Cerebellar cortex (tissue), 1 donor: ENCODE measurements at places on chromosomes 12 and 14.

DNA sequence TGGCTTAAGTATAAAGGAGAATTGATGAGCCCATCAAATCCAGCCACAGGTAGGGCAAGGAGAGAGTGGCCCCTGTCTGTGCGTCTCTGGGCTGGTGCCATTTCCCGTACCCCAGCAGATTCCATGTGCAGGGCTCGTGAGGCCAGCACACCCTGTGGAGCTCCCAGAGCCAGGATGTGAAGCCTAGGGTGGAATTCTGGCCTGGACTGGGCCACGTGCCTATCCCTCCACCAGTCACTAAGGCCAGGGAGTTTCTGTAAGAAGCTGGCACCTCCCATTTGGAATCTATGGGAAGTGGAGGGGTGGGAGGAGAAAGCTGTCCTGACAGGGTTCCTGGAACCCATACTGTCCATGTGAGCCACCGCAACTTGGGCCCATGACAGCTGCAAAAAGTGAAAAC lies 148.5 kb downstream of the FOXN3 start:
- no peak for DNase-seq

- no peak for DNase-seq
Observed at GRCh38 chr14:32339188-32339587, 10.1 kb downstream of the AKAP6 start.

DNA sequence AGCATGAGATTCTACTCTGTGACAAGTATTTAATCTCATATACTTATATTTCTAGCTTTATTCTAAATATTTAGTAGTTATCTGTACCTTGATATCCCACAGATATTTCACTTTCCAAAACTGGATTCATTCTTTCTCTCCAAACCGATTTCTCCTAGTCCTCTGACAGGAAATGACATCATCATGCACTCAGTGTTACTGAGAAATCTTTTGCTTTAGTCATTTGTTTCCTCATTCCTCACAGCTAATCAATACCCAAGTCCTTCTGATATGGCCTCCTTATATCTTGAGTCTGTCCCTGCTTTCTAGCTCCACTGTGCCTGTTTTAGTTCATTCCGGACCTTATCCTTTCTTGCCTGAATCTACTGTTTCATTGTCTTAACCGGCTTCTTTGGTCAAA lies 39.4 kb upstream of the E2F7 start:
- no peak for DNase-seq

GRCh38 chr12:27332714-27333402 lies at the start of gene BMAL2:
Gene BMAL2 (plus strand): TSS chr12:27332836. CDS start chr12:27333073, 237 bp downstream.
- peak; percentile 33 for DNase-seq

DNA sequence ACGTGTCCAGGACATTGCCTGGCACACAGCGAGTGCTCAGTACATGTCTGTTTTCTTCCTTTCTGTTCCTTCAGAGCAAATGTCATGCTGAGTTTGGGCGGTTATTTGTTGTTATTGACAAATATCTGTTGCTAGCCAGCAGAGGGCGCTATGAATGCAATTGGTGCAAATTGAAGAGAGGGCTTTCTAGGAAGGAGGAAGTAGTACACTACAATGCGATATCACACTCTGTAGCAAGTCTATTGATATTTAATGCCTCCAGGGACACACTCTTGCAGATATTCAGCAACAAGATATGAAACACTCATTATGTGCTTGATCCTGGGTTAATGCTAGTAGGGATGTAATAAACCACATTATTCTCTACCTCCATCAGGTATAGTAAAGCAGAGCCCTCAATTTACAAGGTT lies 267.3 kb upstream of the SRRM4 start:
- DNase-seq: peak; percentile 44

DNA sequence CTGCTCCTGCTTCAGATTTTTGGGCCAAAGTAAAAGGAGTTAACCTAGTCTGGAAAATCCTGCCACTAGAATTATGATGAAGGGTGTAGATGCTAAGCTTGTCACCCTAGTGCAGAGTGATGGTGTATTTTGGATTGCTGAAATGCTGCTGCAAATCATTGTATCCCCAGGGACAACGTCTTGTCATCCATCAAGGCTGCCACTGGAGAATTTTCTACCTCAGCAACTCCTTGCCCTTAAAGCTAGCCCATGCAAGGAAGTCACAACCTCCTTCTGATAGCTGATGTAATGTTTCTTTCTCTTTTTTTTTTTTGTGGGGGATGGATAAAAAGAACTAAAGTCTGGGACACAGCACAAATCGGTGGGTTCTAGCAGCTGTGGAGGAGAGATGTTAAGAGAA lies 139.4 kb upstream of the FRMD6 start:
- DNase-seq: no peak

- no peak for DNase-seq
Observed at GRCh38 chr14:37118673-37119366, 53.6 kb downstream of the SLC25A21 start.

DNA sequence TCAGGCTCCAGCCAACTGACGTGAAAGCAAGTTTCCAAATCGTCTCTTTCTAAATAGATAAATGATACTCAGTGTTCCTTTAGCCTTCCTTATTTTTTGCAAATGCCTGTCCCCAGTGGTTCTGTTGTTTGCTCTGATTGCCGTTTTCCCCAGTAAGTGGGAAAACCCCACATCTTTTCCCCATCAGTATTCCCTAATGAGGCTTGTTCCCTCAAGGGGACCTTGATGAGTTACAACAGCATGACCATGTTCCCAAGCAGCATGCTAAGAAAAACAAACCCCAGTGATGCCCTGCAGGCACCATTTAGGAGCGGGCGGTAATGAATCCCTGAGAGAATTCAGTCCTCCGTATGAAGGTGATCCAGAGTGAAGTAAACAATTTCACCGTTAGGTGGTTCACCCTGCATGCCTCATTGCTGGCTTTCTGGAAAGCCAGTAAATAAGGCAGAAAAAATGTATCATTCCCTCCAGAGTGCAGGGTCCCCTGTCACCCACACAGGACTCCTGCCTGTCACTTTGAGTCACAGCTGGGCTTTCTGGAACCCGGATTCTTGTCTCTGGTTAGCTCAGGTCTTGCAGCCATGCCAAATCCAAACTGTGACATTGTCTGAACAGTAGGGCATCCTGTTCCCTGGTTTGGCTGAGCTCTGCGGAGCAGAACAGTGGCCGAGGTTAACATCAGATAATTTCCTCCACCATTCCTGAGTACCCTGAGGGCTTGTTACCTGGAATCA lies 222.6 kb downstream of the RGS6 start:
- DNase-seq: no peak
